ENCODE measurements at places on chromosomes 7 and 10.

- DNase-seq, result no peak
Measured at GRCh38 chr7:28941633-28942032, 16.5 kb downstream of the TRIL start.

DNA sequence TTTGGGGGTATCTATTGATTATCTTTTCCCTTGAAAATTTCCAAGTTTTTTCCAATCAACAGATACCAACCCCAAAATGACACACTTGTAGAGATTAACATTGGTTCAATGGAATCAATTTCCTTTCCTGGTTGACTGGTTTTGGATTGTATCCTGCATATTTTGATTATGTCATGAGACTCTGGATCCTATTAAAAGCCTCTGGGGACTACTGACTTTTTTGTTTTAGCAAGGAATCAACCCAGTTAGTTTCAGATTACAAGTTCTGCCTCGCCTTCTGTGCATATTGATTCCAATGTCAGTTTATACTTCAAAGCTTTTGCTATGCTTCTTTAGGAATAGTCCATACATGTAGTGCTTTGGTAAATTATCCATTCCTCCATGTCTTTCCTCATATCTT is 29.2 kb downstream of the COPG2 start:
- no peak for DNase-seq

DNA sequence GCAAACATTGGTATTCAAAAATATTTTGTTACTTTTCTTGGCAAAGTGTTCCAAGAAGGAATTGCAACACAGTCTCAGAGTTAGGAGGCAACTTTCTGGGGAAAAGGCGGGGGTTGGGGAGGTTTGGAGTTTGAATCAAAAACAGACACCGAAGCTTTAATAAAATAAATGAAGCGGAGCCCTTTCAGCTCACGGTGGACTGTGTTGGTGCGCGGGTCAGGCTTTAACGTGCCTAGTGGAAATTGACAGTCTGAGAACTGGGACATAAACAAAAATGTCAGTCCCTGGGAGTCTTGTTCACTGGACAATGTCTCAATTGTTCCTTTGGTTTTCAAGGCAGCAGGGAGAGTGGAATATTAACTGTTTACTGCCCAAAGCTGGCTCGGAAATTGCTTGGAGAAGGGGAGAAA is 109.3 kb downstream of the TCF7L2 start:
- no peak for DNase-seq

DNA sequence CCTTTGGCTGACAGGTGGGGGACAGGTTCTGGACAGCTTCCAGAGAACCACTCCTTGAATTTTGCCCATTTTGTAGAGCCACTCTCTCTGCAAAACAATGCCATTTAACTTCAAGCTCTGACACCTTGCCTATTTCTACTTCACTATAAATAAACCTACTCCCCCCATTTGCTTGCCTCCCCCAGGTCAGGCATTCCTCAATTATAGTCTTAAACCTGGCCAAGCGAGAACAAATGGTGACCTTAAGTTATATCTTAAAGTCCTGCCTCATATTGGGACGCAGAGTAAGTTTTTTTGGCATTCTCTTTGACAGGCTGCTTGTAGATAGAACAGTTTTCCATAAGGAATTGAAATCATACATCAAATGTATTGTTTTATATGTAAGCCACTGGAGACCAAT is 706.9 kb downstream of the LRMDA start:
- DNase-seq, result no peak

DNA sequence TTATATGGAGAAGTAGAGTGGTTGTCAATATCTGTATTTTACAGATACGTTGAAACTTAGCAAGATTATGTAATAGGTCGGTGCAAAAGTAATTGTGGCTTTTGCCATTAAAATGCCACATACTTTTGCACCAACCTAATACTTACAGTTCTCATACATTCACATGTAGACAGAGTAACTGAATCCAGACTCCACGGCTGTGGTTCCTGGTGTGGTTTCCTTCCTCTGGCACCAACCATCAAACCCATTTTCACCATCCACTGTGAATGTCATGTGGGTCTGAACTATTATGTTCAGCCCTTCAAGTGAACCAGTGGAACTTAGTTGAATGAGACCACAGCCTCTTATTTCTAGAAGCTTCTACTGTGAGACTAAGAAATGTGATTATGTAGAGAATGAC is 31.5 kb upstream of the SLIT1 start:
- DNase-seq, result peak; percentile 53

GRCh38 chr10:110207011-110207804 is at the start of gene MXI1:
MXI1 (plus strand) TSS chr10:110207605; CDS start chr10:110207809, 204 bp downstream.
- DNase-seq, result no peak

- no peak for DNase-seq
Measured at GRCh38 chr7:117082647-117083046, 129.3 kb downstream of the ST7 start.

- no peak for DNase-seq
Measured at GRCh38 chr7:36951257-36951697, 227.0 kb upstream of the AOAH start.

DNA sequence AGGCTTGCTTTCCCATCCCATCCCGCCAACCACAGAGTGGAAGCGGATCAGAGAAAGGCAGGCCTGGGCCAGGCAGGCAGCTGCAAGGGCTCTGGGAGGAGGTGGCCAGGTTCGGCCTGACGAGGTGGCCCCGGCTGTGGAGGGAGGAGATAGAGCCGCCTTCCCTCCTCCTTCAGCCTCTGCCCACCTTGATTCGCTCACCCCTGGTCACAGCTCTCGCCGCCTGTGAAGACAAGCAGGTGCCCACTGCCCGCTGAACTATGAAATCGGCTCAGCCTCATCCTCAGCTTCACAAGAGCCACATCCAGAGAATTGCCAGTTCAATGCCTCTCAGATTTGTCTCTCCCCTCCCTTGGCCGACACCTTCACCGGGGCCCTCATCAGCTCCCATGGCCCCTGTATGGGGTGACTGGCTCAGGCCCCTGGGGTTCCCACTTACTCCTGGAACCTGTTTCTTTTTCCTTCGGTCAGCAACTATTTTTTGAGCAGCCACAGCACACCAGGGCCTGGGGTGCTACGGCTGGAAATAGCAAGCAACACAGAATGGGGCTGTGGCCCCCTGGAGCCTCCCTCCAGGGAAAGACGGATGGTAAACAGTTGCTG is 80.0 kb upstream of the CHST15 start:
- DNase-seq, result no peak

GRCh38 chr7:151115836-151116418 is 29.7 kb downstream of the AGAP3 start:
- no peak for DNase-seq

DNA sequence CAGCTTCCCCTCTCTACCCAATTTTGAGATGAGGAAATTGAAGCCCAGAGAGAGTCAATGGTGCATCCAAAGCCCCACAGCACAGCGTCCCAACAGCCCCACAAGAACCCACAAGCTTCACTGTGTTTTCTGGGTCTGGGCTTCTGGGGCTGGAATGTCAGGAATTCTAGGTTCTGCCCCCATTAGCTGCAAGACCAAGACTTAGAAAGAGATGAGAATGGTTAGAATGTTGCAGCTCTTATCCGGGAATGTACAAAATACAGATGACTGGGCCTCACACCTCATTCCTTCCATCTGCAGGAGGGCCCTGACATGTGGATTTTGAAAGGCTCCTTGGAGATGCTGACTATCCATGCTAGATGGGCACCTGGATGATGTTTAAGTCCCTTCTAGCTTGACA is 6.0 kb upstream of the SGPL1 start:
- DNase-seq, result no peak

DNA sequence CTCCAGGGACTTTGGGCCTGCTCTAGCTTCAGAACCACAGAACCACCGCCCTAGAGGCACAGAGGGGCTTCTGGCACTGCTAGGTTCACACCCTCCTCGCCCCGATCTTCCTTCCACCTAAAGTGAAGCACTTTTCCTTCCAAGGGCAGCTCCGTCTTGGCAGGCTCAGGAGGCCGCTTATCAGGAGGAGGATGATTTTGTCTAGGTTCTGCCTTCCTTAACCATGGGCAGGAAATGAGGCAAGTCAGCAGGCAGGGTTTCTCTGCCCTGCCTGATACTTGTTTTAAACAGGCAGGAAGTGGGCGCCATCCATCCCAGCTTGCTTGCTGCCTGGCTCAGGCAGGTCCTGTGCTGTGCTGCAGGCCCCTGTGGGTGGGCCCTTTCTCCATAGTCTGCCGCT is 8.3 kb upstream of the ATP6V0E2 start:
- DNase-seq, result peak; percentile 95

DNA sequence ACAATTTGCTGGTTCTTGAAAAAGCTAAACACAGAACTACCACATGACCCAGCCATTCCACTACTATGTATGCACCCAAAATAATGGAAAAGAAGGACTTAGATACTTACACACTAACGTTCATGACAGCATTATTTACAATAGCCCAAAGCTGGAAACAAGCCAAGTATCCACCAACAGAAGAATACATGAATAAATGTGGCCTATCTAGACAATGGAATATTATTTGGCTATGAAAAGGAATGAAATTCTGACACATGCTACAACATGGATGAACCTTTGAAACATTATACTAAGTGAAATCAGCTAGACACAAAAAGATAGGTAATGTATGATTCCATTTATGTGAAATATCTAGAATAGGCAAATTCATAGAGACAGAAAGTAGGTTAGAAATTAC is 67.4 kb upstream of the EXOC4 start:
- no peak for DNase-seq
